ENCODE measurements at places on chromosomes 1 and 21. TPM values are rescaled to one million over a fixed set of nuclear protein-coding genes. Genes with fewer than 3 reads are reported as not detected.

DNA sequence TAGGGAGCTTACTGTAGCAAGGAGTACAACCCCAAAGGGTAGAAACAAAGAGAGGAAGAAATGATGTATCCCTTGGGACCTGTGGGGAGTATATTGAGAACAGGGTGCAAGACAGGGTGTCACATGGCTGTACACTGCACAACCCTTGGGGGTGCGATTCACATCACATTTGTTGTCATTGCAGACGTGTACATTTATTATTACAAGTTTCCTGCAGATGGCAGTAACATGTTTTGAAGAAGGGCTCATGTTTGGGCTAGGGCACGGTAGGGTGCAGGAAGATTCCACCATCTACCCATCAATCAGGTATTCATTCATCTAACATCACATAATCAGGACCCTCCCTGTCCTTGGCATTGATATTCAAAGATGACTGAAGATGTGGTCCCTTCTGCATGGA is 62.5 kb downstream of the NDUFS5 start:
- no peak for DNase-seq

- DNase-seq, result no peak
Measured at GRCh38 chr1:104973516-104973915, 1223.8 kb downstream of the AMY1C start.

DNA sequence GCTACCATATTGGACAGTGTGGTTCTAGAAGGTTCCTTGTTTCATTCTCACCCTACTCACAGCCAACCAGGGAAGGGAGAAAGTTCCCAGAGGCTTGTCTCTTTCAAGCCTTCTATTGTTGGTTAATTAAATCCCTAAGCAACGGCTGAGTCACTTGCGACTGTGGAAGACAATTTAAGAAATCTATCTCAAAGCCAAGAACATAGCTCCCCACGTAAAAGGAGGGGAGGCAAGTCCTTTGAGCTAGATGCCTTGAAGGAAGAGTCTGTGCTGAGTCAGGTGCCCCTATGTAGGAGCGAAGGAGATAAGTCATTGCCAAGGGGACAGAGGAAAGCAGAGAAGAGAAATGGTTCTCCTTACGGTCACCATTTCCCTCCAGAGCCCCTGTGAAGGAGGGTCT is 79.4 kb upstream of the PPP2R5A start:
- no peak for DNase-seq

- DNase-seq, result no peak
Measured at GRCh38 chr21:41374177-41374712, 12.4 kb downstream of the MX2 start.

DNA sequence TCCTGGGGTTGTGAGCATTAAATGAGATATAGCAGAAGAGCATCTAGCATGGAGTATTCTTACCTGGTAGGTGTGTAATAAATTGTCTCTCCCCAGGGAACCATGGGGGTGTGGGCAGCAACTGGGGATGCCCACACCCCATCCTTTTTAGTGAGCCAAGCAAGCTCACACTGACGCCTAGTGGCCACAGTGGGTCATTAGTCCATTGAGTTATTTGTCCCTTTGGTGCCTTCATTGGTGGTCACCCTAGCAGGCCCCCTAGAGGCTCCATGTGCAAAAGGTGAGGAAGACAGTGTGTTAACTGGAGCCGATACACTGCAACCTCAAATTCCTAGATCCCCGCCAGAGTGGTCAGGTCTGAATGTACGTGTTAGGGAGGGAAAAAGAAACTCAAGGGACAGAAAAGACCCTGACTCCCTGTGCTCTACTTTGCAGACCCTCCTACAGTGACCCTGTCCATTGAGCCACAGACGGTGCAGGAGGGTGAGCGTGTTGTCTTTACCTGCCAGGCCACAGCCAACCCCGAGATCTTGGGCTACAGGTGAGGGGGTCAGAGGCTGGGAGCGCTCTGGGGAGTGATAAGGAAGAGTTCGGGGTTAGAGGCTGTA is 93.3 kb upstream of the CD1D start:
- DNase-seq, result peak; percentile 58

DNA sequence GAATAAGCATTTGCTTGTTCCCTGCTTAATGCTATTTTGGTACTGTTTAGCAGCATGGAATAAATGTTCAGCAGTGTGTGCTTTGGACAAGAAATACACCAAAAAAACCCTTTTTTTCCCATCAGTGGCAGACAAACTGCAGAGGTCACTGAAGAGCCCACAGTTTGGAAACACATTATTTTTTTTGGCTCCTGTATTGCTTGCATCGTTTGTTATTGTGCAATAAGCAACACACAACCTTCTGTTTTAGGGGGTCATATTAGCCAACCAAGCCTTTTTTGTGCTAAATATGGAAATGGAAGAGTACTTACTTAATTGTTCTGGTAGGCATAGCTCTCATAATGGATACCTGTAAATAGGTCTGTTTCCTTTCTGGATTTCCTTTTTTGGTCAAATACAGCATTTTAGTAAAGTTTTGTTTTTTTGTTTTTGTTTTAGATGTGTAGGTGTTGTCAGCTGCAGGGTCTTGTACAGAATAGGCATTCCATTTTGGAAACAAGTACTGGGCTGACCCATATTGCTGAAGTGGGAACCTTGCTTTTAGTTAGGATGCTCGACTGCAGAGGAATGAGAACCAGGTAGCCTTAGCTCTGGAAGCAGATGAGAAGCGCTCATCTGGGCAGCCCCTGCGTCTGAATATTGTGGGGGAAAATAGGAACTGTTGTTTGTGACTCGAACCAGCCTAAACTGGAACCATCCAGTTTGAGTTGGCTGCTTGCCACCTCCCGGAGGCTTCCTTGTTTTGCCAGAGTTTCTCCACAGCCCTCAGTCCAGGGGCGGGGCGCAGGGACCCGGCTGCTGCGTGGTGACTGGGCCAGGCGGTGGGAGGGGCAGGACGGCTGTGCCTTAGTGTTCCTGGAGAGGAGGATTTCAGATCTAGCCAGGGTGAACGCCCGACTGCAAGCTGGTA is 38.4 kb downstream of the SPEN start:
- peak; percentile 99 for DNase-seq

The CYP4A11 gene
- total RNA-seq, result not detected

- no peak for DNase-seq
Measured at GRCh38 chr1:106755682-106756406, 300.6 kb upstream of the PRMT6 start.

- no peak for DNase-seq
Measured at GRCh38 chr1:3290438-3290837, 164.0 kb upstream of the ARHGEF16 start.

The ACTN2 gene
- total RNA-seq, result 0.05 TPM

GRCh38 chr1:3888301-3888700 is 11.8 kb downstream of the C1orf174 start:
- no peak for DNase-seq

The BMP8B gene
- 4.9 TPM for total RNA-seq

The IFI6 gene
- 18.0 TPM for total RNA-seq
